Cardiac fibroblast (primary cell): ENCODE measurements at places on chromosomes 4 and X.
A peak's percentile ranks its signal among the peaks of the same experiment; 100 is the strongest.

- peak; percentile 30 for DNase-seq
These were observed 78.8 kb downstream of the PDGFC start for GRCh38 chr4:156892805-156893204.

DNA sequence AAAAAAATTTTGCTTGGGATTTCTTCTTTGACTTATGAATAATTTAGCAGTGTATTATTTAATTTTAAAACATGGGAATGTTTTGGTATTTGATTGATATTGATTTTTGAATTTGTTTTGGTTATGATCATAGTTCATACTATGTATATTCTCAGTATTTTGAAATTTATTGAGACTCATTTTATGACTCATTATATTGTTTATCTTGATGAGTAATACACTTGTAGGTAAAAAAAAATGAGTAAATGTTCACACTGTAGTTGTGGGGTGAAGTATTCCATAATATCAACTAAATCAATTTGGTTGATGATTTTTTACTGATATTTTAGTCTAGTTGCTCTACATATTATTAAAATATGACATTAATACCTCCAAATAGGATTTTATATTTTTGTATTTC, 1142.2 kb downstream of the ADGRL3 start:
- DNase-seq = no peak

DNA sequence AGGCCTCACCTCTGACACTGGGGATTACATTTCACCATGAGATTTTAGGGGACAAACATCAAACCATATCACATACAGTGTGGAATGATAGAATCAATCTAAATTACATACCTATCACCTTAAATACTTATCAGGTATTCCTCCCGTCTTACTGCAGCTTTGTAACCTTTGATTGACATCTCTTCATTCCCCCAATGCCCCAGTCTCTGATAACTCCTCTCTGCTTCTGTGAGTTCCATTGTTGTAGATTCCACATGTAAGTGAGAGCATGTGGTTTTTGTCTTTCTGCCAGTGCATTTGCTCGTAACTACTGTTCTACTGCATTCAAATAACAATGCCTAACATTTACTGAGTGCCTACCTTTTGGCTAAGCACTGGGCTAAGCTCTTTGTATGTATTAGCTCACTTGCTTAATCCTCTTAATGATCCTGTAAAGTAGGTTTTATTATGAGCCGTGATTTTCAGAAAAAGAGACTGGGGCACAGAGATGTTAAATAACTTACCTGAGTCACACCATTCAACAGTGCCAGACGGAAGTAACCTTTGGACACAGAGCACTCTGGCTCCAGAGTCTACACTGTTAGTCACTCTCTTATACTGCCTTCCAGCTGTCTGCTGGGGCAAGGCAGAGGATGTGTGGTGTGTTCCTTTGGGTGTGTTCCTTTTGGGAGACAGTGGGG, 63.7 kb upstream of the ESX1 start:
- peak; percentile 67 for DNase-seq

DNA sequence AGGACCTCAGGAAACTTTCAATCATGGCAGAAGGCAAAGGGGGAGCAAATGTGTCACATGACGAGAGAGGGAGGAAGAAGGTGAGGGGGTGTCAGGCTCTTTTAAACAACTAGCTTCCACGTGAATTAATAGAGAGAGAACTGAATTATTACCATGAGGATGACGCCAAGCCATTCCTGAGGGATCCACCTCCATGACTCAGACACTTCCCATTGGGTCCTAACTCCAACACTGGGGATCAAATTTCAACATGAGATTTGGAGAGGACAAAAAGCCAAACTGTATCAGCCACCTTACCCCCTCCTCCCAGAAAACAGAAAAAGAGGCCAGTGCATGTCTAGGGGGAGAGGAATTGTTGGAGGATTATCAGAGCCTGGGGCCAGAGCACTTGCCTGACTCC, 40.4 kb upstream of the LAS1L start:
- peak; percentile 4 for DNase-seq

- DNase-seq = peak; percentile 46
These were observed 47.5 kb upstream of the GALNT7 start for GRCh38 chr4:173121076-173121561.

- peak; percentile 44 for DNase-seq
These were observed 110.8 kb upstream of the FAM9B start for GRCh38 chrX:9144701-9145241.

DNA sequence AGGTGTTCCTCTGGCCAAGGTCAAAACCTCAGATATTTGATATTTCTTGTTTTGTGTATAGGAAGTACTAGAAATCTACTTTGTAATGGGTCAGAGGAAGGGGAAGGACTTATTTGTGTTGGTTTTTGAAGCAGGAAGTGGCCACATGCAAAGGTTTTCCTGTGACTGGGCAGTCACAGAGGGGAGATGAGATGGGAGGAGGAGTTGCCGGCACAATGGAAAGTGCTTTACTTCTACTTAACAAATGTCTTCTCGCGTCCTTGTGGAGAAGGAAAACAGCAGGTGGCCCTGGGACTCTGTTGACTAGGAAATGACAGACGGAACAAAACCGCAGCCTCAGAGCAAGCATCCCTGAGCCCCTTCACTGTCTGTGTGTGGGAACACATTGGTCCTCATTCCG, 46.6 kb downstream of the SHROOM2 start:
- no peak for DNase-seq

DNA sequence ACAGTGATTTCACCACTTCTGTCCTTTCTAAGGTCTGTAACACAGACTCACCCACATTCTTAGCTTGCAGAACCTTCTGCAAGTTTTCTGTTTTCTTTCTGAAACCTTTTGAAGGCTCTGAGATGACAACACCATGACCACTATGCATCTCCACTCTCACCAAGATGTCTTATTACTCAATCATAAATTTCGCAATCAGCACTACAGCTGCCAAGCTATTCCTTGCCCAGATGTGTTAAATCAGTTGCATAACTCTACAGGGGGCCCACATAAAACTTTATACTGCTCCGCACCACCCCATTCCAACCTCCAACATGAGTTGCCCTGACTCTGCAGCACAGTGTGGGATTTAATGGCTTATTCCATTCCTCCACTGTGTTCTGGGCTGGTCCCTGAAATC, 229.9 kb downstream of the COL25A1 start:
- peak; percentile 77 for DNase-seq

DNA sequence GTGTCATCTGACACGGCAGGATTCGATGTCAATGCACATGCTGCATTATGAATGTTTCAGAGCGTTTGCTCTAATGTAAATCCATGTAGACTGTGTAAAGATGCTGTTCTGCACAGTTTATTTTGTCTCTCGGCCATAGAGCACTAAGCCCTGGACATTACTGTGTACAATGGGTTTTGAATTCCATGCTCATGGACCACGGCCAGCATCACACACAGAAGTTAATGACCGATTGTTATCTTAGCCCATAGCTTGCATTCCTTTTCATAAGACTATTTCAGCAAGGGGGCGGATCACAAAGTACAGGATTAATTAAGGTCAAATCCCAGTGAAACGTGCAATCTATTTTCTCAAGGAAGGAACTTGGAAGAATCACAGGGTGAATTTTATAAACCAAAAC, 286.1 kb upstream of the TENM3 start:
- peak; percentile 53 for DNase-seq

- no peak for DNase-seq
These were observed 632 bp downstream of the CCSER1 start for GRCh38 chr4:90127706-90128345.

DNA sequence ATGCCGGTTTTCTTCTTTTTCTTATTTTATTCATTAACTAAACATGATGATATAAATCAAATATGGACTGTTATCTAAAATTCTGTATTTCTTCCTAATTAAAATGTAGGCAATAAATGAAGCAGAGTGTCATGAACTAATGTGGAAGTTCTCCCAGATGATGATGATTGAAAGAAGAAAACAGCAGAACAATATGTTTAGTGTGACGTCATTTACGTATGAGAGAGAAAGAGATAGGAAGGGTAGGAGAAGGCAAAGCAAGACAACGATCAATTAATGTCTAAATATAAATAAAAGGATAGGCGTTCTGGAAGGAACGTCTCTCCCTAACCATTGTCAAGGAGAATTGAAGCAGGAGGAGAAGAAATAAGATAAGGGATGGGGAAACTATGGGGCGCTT, 105.2 kb downstream of the NEUROG2 start:
- no peak for DNase-seq

DNA sequence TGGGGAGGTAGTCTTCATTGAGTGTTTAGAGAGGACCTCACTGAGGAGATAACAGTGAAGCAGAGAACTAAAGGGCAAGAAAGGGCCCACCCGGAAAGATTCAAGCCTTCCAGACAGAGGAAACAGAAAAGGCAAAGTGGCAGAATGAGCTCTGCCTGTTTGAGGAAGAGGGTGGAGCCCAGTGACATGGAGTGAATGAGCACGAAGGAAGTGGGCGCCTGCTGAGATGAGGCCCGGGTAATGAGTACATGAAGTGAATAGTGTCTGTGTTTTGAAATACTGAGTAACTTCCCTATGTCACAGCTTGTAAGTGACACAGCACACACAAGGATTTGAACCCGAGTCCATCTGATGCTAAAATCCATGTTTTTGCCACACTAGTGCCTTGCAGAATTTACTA, 32.5 kb upstream of the TLR2 start:
- peak; percentile 73 for DNase-seq

DNA sequence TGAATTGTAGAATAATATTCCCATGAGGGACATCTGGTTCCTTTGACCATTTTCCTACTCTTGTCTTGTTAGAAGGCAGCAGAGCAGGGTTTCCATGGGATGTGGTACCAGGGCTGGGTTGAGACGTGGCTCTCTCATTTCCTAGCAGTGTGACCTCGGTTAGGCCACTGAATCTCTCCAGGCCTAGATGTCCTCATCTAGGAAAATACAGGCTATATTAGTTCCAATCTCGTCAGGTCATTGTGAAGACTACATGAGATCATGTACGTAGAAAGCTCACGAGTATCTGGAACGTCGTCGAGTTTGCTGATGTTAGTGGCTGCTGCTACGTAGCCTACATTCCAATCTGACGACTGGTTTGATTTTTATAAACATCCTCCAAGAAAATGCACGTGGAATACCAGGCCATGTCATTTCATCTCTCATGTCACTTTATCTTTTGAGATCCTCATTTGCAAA, 278.2 kb upstream of the GATB start:
- DNase-seq = peak; percentile 51

GRCh38 chrX:121298499-121298898, 251.1 kb downstream of the GLUD2 start:
- DNase-seq = no peak

- peak; percentile 71 for DNase-seq
These were observed 46.0 kb upstream of the TMPRSS11F start for GRCh38 chr4:68175562-68176155.
